C1 segment of cervical spinal cord (tissue), 14 donors: ENCODE measurements at places on chromosomes 11 and 22.

- no peak for DNase-seq
Observed at GRCh38 chr11:134554106-134554505, 142.1 kb upstream of the B3GAT1 start.

GRCh38 chr22:40703174-40703573, 23.9 kb downstream of the MCHR1 start:
- DNase-seq: no peak

GRCh38 chr11:89249196-89249595, 71.5 kb downstream of the TYR start:
- no peak for DNase-seq

DNA sequence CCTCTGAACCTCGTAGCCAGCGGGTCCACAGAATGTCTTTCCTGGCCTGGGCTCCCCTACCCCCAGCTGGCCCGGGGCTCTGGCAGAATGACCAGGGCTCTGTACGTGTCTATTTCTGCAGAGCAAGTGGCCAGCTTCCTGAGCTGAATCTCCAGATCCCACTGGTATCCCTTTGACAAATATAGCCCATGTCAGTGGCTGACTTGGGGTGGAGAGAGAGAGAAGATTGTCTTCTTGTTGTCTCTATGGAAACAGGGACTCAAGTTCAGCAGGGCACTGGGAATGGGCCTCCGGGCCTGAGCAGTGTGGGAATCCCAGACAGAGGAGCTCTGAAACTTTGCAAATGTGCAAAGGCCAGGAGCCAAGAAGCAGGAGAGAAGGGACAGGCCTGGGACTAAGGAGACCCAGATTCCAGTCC, 33.9 kb downstream of the ANO1 start:
- no peak for DNase-seq

DNA sequence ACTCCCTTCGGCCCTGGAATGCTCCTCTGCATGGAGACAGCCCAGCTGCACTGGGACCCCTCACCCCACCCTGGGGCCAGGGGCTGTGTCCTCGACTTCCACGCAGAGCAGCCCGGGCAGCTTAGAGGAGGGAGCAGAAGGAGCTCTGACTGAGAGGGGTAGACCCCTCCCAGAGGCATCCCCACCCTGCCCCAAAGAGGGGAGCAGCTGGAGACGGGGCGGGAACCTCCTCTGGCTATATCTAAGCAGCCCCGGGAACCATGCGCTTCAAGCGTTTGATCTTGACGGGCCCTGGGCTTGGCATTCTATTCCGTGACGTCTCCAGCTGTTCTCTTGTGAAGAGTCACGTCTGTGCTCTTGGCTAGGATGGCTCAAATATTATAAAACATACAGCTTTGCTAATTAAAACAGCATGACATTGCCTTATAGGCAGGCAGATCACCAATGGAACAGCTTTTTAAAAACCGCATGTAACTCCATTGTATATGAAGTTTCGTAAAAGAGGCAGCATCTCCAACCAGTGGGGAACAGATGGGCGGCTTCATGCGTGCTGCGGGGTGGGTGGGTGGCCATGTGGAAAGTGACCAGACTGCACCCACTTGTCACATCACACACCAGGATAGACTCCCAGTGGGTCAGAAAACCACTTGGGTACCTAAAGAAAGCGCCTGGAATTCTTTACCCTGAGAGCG, 7.7 kb downstream of the KCNQ1 start:
- no peak for DNase-seq

DNA sequence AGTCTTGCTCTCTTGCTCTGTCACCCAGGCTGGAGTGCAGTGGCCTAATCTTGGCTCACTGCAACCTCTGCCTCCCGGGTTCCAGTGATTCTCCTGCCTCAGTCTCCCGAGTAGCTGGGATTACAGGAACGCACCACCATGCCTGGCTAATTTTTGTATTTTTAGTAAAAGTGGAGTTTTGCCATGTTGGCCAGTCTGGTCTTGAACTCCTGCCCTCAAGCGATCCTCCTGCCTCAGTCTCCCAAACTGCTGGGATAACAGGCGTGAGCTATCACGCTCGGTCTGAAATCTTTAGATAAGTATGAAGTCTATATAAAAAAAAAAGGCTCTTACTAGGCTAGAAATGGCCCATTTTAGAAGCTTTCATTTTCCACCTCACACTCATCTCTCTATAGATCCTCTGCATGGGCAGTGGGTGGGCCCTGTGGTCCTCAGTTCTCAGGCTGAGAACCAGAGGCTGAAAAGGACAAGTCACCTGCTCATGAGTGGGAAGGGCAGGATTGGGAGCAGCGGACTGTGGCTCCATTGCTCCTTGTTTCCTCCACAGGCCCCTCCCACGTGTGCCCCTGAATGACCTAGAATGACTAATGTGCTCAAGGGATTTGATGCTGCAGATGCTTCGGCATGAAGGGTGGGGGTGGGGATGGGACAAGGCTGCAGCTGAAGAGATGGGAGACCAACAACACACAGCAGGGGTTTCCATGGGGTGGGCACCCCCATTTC, 19.8 kb upstream of the PRAME start:
- no peak for DNase-seq

DNA sequence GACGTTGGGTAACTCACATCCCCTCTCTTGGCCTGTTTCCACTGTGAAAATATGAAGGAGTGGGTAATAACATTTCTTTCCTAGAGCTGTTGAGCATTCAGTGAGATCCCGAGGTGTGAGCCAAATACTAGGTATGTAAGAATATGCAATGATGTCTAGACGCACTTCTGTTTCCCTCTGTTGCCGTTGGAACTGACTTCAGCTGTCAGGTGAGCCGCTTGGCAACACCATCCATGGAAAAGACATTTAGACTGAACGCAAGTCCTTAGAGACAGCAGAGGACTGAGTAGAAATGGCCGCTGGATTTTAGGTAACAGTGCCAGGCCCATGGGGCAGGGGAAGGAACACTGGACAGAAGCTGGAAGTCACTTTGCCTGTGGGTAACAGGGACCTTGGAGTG, 29.5 kb upstream of the SHANK2 start:
- DNase-seq: no peak

- DNase-seq: no peak
Observed at GRCh38 chr11:108788565-108789199, 123.8 kb downstream of the DDX10 start.

DNA sequence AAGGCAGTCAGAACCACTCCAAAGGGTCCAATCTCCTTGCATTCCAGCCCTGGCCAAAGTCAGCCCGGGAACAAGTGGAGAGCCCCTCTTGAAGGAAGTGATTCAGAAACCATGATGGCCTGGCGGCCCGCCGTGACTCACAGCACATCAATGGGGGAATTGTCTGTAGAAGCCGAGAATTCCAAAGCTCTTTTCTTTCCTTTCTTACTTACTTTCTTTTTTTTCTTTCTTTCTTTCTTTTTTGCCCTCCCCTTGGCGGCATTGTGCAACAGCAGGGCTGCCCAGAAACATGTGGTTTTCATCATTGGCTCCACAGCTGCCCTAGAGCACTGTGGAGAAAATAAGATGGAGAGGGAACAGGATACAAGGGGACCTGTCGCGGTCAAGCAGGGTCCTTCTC, 140.2 kb upstream of the TIMP3 start:
- no peak for DNase-seq

GRCh38 chr11:61699737-61700160, 19.6 kb downstream of the DAGLA start:
- peak; percentile 33 for DNase-seq

GRCh38 chr22:43376765-43377547, 33.8 kb upstream of the SCUBE1 start:
- DNase-seq: no peak

GRCh38 chr22:38881997-38882879, 10.2 kb upstream of the CBX6 start:
- DNase-seq: peak; percentile 36

DNA sequence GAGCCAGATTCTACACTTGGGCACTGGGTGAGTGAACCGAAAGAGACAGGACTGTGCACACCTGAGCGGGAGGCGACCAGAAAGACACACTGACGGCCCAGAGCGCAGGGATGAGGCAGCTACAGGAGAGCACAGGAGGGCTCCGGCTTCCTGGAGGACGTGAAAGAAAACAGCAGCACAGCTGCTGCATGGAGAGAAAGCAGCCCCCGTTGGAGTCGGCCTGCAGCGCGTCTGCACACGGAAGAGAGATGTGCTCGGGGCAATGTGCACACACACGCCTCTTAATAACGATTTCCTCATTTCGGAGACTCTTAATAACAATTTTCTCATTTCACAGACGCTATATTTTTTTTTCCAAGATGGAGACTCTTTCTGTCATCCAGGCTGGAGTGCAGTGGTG, 160.4 kb downstream of the CTTN start:
- no peak for DNase-seq

DNA sequence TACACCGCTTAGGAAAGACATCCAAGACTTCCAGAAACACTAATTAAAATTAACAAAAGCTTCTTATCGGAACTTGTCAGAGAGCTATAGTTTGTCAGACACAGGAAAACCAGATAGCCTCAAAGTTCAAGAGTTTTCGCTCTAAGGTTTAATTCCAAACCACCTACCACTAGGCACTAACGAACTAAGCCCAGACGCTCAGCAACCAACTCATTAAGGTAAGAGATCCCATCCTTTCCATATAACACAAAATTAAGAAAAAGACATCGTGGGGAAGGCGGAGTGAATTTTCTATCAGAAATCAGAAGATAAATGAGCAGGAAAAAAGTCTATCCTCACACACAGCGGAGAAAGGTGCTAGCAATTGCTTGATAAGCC, 382 bp downstream of the IMMP1L start:
- DNase-seq: no peak

DNA sequence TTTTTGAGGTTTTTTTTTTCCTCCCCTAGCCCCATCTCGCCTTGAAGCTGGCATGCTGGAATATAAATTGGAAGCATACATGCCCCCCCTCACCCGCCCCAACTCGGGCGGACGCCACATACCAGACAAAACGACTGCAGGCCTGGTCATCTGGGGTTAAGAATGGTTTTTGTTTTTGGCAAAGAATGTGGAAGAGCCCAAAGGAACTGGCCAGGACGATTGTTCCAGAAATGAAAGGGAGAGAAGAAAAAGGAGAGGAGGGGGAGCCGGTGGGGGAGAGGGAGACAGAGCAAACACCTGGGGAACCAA, 25.0 kb downstream of the MN1 start:
- DNase-seq: no peak

DNA sequence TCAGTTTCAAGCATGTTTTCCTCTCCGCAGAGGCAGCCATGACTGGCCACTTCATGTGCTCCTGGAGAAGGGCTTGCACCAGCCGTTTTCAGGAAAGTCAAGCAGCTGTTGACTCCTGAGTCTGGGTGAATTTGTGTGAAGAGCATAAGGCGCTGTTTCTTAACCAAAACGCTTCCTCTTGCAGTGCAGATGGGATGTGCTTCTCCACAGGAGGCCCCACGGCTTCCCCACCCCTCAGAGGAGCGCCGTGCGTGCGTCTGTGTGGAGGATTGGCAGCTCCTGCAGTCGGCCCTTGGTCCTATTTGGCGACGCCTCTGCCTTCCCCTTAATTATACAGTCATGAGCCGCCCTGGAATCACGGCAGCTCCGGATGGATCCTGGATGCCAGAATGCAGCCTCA, 54.1 kb upstream of the B3GAT1 start:
- no peak for DNase-seq

GRCh38 chr11:72358466-72359405, 75.6 kb downstream of the CLPB start:
- DNase-seq: no peak

- DNase-seq: no peak
Observed at GRCh38 chr11:11662578-11662977, 40.8 kb upstream of the GALNT18 start.

GRCh38 chr11:44334356-44335004, 24.5 kb upstream of the ALX4 start:
- DNase-seq: no peak

DNA sequence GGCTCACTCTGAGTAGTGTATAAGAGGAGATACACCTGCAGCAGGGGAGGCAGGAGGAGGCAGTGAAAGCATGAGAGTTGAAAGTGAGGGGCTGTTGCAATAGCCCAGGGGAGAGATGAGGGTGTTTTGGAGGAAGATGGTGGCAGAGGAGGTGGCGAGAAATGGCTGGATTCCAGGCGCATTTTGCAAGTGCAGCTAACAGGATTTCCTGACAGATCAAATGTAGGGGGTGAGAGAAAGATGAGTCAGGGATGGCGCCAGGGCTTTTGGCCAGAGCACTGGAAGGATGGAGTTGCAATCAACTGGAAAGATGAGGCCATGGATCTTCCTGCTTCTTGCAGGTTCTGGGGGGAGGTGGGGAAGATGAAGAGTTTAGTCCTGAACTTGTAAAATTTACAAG, 16.8 kb upstream of the TSPAN18 start:
- DNase-seq: no peak

- no peak for DNase-seq
Observed at GRCh38 chr11:100925935-100926334, 203.7 kb downstream of the PGR start.

- DNase-seq: no peak
Observed at GRCh38 chr22:36136988-36137387, 23.6 kb downstream of the APOL3 start.

GRCh38 chr11:14898906-14899305, 6.9 kb upstream of the CYP2R1 start:
- DNase-seq: no peak

GRCh38 chr11:13047884-13048283, 38.8 kb downstream of the RASSF10 start:
- DNase-seq: no peak

DNA sequence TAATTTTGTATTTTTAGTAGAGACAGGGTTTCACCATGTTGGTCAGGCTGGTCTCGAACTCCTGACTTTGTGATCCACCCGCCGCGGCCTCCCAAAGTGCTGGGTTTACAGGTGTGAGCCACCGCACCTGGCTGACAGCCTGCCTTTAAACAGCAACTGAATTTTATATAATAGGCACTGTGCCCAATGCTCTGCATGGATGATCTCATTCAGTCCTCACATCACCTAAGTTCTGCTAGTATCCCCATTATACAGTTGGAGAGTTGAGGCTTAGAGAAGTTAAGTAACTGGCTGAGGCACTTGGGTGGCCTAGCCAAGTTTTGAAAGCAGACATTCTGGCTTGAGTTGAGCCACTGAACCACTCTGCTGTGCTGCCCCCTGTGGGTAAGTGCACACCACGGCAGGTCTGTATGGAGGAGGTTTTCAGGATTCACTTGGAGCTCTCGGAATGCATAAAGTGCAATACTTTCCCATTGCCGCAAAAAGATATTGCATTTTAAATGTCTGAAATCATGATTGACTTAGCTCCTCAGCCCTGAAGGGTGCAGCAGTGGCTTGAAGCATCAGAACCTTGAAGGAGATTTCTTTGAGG, 112.4 kb downstream of the LDLRAD3 start:
- DNase-seq: no peak

- no peak for DNase-seq
Observed at GRCh38 chr11:71396548-71397123, 51.6 kb downstream of the DHCR7 start.
